ENCODE measurements at places on chromosomes 7 and 10.
A peak's percentile ranks its signal among the peaks of the same experiment; 100 is the strongest.

GRCh38 chr10:98041352-98042043 lies 11.1 kb upstream of the CRTAC1 start:
- peak; percentile 27 for DNase-seq

- no peak for DNase-seq
These were observed 161.6 kb downstream of the BAMBI start for GRCh38 chr10:28838908-28839307.

- no peak for DNase-seq
These were observed 63.8 kb downstream of the CALML3 start for GRCh38 chr10:5588603-5589002.

GRCh38 chr10:99612167-99612831 lies 7.9 kb downstream of the SLC25A28 start:
- DNase-seq = peak; percentile 68

DNA sequence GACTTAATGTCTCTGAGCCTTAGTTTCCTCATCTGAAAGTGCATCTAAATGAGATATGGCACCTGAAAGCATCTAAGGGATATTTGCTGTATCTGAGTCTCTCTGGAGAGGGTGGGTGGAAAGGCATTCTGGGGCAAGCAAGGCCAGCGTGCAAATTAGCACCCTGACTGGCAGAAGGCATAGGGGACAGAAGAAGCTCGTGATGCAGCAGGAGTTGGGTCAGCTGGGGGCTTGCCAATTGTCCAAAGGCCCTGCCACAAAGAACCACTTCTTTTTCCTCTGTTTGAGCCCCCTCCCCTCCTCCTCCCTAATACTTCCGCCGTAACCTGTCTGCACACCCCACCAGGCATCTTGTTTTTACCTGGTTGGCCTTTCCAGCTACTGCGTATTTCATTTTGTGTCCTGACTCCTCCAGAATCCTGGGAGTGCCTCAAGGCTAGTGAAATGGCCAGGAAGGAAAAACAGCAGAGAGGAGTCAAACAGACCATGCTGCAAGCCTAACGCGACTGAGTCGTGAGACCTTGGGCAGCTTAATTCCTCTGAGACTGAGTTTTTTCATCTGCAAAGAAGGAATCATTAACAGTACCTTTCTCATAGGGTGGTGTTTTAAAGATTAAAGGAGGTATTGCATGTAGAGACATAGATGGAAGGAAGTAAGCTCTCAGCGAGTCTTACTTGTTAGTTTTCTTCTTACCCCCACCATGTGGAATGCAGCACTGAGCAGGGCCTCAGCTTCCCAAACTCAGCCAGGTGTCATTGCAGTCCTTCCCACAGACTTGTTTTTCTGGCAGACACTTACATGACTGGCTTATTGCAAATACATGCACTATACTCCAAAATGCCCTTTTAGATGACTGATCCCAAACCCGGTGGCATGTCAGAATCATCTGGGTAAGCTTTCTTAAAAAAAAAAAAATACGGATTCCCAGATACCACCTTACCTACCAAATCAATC lies 49.1 kb upstream of the MXI1 start:
- no peak for DNase-seq

DNA sequence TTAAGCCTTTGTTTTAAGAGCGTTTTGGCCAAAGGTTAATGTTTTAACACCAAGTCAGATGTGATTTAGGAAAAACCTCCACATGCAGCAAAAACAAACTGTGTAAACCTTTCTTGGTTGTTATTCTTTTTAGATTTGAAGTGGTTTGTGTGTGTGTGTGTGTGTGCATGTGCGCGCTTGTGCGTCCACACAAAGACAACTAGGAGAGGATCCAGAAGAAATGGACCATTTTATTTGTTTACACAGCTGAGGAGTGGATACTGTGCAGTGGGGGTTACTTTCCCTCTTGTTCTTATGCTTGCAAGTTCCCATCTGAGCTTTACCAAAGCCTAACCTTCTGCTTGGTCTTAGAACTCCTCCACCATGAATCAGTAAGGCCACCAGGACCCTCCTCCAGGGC lies 20.0 kb downstream of the TCF7L2 start:
- no peak for DNase-seq

DNA sequence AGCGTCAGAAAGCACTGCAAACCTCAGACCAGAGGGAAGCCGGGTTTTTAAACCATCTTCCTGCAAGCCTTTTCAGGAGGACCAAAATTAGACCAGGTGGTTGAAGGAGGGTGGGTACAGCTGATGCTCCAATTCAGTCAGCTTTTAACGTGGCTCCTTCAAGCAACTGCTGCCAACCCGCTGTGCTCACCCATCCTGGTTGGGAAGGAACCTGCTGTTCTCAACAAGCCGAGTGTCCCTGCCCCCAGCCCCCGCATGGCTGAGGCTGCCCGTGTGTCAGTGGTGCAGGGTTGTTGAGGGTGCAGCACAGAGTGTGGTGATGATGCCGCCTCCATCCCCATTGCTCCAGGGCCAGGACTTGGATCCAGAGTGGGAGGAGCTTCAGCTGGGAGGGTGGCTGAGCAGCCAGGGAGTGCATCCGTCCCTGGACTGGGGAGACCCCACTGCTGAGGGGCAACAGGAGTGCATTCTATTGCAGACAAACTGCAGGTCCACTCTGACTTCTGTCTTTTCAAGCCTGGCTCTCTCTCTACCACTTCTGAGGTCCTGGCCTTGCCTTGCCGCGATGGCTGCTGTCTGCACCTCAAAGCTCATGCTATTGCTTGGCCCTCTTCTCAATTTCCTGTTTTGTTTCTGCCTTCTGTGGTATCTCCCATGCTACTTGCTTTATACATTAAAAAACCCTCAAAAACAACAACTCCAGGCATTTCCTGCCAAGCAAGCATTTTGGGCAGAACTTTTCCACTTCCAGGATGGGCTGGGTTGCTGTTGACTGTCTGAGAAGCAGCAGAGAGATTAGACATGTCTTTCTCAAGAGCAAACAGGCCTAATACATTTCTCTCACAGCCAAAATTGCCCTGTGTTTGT lies 134.7 kb downstream of the DNAJB6 start:
- peak; percentile 29 for DNase-seq

- DNase-seq = no peak
These were observed 764 bp upstream of the TCF7L2 start for GRCh38 chr10:112949143-112949823.

DNA sequence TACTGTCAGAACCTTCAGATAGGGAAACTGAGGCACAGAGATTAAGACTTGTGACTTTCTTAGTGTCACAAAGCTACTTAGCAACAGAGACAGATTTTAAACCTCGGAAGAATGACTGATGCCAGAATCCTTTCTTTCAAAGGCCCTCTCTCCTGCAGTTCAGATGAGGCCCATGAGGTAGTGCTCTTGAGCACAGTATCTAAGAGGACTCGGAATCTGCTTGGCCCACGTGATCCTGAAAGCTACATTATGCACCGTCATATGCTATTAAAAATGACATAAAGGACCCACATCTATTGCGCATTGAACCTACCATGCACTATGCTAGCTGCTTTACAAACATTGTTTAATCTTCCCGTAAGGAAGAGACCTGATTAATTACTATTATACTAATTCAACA lies 355.9 kb downstream of the SFMBT2 start:
- DNase-seq = no peak

DNA sequence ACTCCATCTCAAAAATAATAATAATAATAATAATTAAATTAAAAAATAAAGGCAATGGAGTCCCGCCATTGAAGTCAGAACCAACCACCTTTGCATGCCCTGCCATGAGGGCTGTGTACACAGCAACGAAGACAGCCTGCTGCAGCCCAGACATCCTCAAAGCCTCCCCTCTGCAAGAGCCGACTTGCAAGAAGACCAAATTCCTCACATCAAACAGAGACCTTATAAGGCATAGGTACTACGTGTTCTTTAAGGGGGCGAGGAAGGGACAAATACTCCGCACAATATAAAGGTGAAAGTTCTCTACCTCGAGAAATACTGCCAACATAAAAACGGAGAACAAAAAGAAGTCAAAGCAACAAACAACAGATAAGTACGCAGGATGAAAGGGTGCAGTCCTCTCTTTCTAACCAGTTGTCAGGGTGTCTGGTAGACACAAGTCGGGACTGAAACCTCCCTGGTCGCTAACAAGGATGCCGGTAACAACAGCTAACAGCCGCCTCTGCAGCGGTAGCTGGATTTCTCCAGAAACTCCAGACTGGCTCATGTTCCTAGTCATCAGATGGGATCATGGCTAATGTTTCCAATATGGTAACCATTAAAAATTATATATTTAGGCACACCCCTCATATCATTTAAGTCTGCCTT lies 23.6 kb downstream of the FGFR2 start:
- no peak for DNase-seq

- no peak for DNase-seq
These were observed 27.1 kb downstream of the VIPR2 start for GRCh38 chr7:159117366-159118196.

- no peak for DNase-seq
These were observed 512.0 kb downstream of the PTPRN2 start for GRCh38 chr7:158075633-158076001.

DNA sequence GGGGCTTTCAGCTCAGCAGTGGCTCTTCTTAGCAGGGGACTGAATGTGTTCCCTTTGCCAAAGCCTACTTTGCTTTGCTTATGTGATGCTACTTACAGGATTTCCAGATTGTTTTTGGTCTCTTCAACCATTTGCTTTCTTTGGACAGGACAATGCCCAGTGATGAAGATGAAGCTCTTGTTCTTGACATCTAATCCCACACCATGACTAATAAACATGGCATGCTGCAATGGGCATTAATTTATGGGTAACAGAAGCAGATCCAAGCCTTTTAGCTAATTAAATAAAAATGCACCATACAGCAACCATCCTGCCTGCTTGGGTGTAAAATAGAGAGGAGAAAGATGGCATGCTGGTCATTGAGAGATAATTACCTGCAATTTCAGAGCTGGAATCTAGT lies 175.5 kb upstream of the ITGB1 start:
- DNase-seq = no peak

- DNase-seq = no peak
These were observed 18.3 kb downstream of the VWDE start for GRCh38 chr7:12385364-12385786.

GRCh38 chr7:45367026-45367425 lies 207.1 kb upstream of the ADCY1 start:
- DNase-seq = no peak

- DNase-seq = no peak
These were observed 256.2 kb downstream of the PAXIP1 start for GRCh38 chr7:154746571-154747360.

- DNase-seq = peak; percentile 40
These were observed 8.3 kb downstream of the IQCE start for GRCh38 chr7:2566890-2567678.

- DNase-seq = peak; percentile 96
These were observed 3.4 kb upstream of the PRKCQ start for GRCh38 chr10:6583447-6583846.

DNA sequence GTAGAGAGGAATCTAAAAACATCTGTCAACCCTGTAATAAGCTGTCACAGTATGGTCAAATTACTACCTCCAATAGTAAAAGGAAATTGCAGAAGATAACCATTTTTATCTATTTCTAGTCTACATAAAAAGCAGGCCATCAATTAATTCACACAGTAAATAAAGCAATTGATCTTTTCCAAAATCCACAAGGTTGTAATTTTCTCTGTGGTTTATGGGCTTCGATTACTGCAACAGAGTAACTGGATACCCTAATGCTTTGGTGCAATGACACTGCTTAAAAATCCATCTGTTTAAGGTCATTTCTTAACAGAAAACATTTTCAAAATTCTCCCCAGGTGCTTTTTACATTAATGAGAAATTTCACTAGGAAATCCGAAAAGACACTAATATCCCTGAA lies 23.9 kb downstream of the ESYT2 start:
- no peak for DNase-seq

DNA sequence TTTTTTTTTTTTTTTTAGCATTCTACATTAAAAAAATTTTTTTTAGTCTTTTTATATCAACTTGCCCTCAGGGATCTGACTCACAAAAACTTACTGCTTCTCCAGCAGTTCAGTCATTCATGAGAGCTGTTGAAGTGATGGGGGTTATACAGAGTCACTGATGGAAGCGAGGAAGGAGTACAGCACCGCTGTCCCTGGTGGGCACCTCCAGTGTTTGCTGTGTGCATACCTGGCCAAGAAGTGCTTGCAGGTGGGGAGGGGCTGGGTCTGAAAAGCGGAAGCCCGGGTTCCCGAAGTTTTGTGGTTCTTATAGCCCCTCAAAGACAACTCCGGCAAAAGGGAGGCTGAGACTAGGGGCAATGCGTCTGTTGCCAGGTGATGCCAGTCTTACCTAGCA lies 46.2 kb downstream of the MINDY4 start:
- DNase-seq = no peak

DNA sequence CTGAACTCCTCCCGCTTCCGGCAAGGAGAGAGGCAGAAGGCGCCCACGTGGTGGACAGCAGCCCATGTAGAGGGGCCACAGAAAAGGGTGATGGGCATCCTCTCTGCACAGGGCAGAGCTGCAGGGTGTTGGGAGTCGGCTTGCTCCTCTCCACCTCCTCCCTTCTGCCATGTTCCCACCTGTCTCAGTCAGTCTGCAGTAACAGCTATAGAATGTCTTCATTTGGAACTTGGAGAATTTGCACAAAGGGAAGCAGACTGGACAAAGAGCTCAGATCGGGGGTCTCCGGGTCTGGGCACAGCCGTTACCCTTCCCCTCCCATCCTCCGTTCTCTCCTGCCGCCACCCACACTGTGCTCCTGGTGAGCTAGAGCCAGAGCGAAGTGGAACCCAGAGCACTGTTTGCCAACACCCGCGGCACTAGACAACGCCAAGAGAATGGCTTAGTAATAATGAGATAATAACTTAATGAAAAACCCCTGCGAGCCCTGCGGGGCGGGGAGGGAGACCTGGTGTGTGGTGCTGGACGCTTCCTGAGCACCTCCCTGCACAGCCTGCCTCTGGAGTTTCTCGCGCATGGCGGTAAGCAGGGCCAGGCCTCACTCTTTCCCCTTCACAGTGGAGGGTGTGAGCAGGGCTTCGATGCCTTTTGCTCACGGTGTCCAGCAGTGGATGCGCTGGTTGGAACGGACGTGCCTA lies 254.7 kb downstream of the PAXIP1 start:
- DNase-seq = no peak

DNA sequence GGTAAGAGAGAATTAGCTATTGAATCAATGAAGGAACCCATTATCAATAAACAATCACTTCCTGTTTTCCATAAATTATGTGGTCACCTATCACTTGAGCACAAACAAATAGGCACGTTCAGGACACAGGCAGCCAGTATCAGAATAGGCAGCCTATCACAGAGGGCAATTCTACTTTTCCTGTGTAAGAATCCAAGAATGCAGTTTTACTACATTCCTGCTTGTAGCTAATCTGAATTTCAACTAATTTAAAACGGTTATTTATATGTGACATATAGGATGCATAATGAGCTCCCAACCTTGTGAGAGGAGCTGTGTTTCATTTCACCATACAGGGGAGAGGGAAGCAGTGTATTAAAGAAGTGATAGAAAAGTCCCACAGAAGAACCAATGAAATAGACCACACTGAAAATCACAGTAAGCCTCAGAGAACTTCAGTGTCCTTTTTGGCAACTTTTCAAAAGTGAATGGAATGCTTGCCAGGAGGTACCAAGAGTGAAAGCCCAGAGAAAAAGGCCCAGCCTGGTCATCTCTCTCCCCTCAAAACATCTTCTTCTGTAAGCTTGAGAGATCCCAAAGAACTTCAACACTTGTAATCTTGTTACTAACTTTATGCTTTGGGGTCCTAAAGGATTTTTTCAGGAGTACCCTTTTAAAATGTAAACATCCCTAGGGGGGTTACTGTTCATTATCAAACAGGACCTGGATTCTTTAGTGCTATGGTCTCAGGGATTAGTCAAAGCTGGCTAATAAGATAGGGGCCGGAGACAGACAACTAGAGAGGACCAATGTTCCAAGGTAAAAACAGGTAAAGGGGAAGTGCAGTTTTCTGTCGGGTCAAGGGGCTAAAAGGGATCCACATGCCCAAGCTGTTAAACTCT lies 1.3 kb downstream of the IMMP2L start:
- DNase-seq = no peak

All from CD4-positive, alpha-beta T cell treated with Interleukin-2 at 100 ng/mL for 4 hours (primary cell).